ENCODE measurements at places on chromosomes 2 and 18. TPM values are rescaled to one million over a fixed set of nuclear protein-coding genes. Genes with fewer than 3 reads are reported as not detected.
A peak's percentile ranks its signal among the peaks of the same experiment; 100 is the strongest.

MBD2 gene
- 11.6 TPM for total RNA-seq

SOCS6 gene
- total RNA-seq = 21.1 TPM

KCNG2 gene
- total RNA-seq = not detected

SOX11 gene
- not detected for total RNA-seq

INO80C gene
- 5.1 TPM for total RNA-seq

FBLN7 gene
- total RNA-seq = 0.03 TPM

SCN1A gene
- total RNA-seq = not detected

GDF7 gene
- total RNA-seq = under 0.01 TPM

SKA1 gene
- 9.4 TPM for total RNA-seq

TRAPPC12 gene
- 77.7 TPM for total RNA-seq

GALNT13 gene
- not detected for total RNA-seq

DLGAP1 gene
- total RNA-seq = 0.53 TPM

RGPD3 gene
- 0.03 TPM for total RNA-seq

ERBB4 gene
- total RNA-seq = not detected

HOXD13 gene
- 1.4 TPM for total RNA-seq

- DNase-seq = no peak
These were observed 4.3 kb downstream of the SOX11 start for GRCh38 chr2:5696404-5696944.

- DNase-seq = no peak
These were observed 76.3 kb downstream of the CLHC1 start for GRCh38 chr2:55155764-55156281.

- no peak for DNase-seq
These were observed 5.9 kb upstream of the SLC8A1 start for GRCh38 chr2:40457837-40458236.

DNA sequence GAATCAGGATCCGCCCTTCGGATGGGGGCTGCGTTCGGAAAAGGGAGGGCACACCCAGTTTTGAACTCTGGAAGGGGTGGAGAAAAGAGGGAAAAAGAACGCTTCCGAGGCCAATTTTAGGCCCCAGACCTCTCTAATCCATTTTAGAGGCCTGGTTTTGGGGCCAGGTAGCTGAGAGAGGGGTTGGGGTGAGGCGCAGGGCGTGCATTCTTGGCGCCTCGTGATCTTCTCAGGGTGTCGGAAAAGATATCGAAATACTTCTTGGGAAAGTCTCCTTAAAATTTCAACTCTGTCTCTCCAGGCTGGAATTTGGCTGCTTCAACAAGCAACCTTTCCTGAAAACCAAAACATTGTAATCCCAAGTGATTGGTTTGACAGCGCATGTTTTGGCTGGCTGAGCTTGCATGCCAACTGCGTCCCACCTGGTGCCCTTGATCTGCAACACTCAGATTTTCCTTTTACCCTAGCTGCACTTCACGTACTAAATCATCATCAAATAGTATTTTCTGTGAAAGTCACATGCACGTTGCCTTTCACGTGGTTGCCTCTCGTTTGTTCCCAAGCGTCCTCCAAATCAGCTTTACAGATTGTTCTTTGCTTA lies 864 bp upstream of the XPO1 start:
- peak; percentile 56 for DNase-seq

GRCh38 chr2:60965499-60965785 lies 52.1 kb upstream of the PEX13 start:
- DNase-seq = no peak

GRCh38 chr2:73886357-73886756 lies 6.5 kb upstream of the ACTG2 start:
- DNase-seq = no peak

- DNase-seq = no peak
These were observed 179.1 kb upstream of the LYPD1 start for GRCh38 chr2:132849118-132849517.

DNA sequence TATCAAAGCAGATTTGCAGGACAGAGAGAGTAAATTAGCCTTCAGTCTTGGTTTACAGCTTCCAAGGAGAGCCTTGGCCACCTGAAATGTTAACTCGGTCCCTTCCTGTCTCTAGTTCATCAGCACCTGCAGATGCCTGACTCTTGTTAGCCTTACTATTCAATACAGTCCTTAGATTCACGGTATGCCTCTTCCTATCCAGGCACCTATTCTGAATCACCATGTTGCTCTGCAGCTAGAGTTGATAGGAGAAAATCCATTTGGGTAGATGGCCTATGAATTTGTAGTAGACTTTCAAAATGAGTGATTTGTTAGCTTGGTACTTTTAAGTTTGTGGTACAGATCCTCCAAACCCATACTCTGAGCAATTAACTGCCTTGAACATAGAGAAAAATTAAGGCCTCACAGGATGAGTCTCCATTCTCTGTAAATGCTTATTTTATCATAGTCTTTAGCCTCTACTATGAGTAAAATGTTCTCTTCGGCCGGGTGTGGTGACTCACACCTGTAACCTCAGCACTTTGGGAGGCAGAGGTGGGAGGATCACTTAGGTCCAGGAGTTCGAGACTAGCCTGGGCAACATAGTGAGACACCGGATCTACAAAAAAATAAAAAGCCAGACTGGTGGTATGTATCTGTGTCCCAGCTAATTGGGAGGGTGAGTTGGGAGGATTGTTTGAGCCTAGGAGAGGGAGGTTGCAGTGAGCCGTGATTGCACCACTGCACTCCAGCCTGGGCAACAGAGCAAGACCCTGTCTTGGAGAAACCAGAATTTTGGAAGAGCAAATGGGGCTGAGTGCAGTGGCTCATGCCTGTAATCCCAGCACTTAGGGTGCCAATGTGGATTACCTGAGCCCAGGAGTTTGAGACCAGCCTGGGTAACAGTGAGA lies 32.9 kb downstream of the PTCD3 start:
- no peak for DNase-seq

- DNase-seq = no peak
These were observed 64.6 kb downstream of the KCTD18 start for GRCh38 chr2:200445284-200445683.

DNA sequence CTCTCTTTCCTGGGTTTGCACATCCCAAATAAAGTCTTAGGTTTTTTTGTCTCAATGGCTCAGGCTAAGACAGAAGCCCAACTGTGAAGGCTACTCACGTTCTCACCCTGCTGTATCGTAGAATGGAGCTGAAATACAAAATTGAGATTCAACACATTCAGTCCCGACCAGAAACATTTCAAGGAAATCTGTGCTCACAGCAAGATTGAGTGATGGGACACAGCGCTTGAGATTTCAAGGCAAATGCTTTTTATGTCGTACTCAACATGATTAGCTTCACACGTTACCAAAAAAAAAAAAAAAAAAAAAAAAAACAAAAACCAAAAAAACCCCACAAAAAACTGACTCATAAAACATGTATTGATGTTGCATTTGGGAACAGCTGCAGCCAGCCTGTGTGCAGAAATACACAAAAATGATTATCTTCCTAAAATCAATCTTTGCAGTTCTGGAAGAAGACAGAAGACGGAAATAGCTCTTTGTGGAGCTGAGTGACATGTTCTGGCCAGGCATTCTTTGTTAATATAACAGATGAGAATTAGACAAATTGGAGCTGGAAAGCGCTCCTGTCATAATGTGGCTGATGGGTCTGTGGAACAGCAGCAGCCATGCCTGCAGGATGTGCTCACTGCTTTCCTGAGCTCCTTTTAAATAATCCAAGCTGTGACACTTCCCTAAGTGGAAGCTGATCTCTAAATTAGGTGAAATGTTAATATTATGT lies 453.2 kb downstream of the LPIN1 start:
- no peak for DNase-seq

GRCh38 chr2:240376739-240377138 lies 58.7 kb upstream of the GPC1 start:
- DNase-seq = no peak

- no peak for DNase-seq
These were observed 4.8 kb upstream of the PARD6G start for GRCh38 chr18:80252136-80252535.

DNA sequence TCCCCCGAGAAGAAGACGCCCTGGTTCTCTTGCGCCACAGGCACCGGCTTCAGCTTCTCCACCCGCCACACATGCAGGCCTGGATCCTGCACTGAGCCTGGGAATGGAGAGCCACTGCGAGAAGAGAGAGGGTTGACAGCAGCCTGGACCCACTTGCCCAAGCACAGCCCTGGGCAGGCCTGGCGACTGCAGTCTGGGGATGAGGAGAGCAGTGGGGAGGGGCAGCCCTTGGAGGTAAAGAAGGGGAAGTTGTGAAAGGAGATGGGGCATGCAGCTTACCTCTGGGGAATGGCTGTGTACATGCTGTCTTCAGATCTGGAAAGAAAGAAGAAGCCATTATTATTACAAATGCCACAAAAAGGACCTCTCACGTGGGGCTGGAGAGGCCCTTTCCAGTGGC lies 8.3 kb downstream of the CAPG start:
- DNase-seq = no peak

- DNase-seq = no peak
These were observed 214.7 kb downstream of the KCNH7 start for GRCh38 chr2:162623888-162624287.

DNA sequence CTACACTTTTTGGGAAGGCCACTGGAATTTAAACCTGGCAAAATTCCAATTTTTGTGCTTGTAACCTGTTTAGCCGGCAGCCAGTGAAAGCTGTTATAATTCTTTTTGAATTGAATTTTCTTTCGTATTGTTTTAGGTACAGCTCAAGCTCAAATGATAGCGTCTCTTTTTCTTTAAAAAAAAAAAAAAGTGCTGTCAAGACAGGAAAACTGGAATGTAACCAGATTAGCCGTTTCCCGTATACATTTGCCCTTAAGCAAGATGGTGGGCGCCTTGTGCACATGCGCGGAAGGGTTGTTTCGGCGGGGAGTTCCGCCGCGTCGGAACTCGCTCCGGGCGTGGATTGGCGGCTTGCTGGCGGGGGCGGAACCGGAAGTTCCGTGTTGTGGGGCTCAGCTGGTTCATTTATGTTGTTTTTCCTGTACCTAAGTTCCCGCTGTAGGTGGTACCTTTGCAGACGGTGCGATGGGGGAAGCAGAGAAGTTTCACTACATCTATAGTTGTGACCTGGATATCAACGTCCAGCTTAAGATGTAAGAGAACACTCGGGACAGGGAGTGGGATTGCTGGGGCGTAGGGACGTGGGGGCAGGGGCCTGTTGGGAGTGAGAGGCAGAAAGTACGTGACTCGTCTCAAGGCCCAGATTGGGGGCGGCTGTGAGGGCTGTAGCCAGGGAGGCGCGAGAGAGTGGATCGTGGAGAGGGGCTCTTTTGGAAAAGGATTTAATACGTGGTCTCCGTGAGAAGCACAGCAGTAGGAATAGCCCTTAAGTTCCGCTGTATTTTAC lies at the start of gene PIK3C3:
TSS of gene PIK3C3 (plus strand) at position 408 of the 787 bp plus-strand sequence. CDS start at position 466, 58 bp downstream.
- peak; percentile 88 for DNase-seq

- DNase-seq = no peak
These were observed 47.1 kb downstream of the LAMA1 start for GRCh38 chr18:7070466-7070865.

DNA sequence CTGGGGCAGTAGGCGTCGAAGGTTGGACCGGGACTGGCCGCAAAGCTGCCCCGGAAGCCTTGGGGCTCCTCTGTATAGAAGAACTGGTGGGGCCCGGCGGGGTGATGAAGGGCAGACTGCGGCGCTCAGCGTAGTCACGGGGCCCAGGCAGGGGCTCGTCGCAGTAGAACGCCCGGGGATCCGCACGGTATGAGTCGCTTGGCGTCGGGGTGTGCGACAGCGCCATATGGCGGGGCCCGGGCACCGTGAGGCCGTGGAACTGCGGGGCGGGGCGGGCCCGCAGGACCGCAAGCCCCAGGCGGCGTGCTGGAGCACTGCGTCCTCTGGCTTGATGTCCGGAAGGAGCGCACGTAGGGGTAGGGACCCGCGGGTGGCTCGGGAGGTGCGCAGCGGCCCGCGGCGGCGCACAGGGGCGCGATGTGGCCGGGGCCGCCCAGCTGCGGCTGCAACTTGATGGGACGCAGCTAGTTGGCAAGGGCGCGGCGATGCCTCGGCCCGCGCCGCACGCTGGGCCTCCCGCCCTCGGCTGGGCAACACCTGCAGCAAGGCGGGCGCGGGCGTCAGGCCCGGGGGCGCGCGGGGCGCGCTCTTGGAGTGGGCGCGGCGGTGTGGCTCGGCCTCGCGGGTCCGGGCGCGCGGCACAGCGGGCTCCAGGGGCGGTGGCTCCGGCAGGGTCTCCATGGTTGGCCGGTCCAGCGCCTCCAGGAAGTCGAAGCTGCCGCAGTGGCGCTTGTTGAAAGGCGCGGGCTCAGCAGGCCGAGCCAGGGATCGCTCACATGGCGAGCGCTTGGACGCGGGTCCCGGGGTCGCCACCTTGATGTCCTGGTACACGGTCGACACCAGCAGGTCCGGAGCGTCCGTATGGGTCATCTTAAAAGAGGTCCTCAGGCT lies 251.4 kb downstream of the ANKRD30B start:
- DNase-seq = no peak

DNA sequence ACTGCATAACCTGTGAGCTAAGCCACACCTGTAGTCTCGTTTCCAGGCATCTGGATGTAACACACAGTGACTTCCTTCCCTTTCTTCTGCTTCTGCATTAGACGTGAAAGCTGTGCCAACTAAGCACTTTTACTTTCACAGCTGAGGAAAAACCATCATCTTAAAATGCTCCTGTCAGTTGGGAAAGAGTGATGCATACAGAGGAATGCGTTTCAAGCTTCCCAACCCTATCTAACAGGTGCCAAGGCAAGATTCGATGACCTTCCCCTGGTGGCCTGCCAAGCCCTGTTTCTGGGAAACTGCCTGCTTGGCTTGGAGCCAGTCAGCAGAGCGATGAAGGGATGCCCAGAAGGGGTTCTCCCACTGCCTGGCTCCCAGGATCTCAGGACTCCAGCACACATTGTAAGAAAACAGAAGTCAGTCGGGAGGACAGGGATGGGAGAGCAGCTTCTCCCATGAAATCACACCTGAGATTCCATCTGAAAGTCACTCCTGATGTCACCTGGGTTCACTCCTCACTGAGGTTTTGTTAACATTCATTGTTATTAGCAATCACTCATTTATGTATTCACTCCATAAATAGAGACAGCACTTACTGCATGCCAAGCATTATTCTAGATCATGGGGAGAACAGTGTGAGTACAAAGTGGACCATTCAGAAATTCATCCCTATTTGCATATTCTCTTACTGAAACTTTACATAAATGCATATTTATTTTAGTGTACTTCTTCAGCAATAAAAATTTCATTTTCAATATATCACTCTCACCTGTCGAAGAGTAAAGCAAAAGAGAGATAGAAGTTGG lies 64.1 kb downstream of the DTNA start:
- no peak for DNase-seq

- no peak for DNase-seq
These were observed 24.8 kb downstream of the LRRFIP1 start for GRCh38 chr2:237652181-237652580.

GRCh38 chr2:29747786-29748470 lies 173.5 kb downstream of the ALK start:
- peak; percentile 60 for DNase-seq

All from HT-29 (cell line).